ENCODE measurements at places on chromosomes 11 and 22.

DNA sequence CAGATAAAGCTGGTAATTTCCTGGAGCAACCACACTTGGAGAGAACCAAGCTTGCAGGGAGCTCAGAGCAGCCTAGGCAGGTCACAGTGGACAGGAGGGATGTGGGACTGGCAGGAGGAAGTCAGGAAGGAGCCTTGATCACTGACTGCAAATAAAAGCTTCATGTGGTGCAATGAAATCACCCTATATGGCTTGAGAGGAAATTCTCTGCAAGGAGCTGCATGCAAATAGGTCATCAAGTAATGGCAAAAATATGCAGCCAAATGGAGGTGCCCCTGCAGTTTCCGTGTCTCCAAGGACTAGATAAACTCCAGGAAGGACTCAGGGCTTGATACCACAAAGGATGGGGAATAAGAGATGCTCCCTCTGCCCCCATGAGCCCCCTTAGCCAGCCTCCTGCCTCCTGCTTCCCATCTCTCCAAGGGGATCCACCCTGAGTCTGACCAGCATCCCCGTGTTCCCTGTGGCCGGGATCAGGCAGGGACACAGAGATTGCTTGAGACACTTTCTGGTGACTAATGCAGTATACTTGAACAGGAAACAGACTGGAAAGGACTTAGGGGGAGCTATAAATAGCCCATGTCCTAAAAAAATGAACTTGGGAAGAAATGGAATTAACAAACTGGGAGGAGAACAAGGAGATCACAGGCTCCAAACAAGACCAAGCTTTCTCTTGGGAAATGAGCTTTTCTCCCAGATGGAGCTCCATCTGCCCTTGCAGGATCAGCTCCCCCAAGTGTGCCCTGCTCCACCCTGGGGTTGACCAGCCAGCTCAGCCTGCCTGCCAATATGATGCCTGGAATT is 23.9 kb upstream of the MICAL2 start:
- DNase-seq: no peak

DNA sequence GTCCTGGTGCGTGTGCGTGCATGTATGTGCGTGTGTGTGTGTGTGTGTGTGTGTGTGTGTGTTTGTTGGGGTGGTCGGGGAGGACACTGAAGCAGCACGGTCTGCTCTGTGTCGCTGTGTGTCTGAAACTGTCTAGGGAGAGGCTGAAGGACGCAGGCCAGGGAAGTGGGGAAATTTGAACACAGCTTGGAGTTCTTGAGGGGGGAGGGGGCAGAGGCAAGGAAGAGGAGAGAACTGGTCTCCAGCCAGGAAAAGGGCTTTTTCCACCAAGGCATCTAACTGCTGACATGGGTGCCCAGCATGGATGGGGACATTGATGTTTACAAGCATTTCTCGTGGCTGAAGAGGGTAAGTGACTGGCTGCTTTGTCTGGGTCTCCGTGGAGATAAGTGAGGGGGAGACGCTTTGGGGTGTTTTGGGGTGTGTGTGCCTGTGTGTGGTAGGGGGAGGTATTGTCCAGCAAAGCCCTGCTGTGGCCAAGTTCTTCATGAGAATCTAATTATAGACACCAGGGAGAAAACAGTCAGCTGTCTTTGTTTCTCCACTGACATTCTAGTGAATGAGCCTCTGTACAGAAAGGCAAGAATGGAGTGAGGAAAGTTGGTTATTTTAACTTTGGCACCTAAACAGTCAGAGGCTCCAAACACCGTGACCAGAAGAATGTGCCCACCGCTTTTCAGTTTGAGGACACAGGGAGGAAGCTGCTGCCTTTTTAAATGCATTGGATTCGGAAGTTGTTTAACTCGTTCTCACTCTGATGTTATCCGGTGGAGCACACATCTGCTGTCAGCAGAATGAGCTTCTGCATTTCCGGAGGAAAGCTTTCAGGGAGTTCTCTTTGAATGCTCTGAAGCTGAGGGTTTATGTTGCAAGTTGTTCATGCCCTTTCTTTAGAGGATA is 63.7 kb downstream of the PPFIBP2 start:
- peak; percentile 15 for DNase-seq

DNA sequence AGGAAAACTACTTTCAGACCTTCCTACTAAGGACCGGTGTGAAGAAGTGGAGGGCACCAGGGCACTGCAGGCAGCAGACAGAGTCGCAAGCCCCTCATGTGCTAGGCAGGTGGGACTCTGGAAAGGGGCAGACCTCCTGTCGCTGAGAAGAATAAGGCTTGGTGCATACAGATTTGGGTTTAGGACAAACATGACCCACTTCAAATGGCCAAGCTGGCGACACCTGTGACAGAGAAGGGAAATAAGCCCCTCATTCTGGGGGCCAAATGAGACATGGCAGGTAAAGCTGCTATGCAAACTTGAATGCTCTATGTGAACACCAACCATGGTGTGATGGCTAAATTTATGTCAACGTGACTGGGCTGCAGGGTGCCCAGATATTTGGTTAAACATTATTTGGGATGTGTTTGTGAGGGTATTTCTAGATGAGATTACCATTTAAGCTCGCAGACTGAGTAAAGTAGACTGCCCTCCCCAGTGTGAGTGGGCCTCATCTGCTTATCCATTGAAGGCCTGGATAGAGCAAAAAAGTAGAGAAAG is 112.4 kb upstream of the PITPNB start:
- DNase-seq: no peak

DNA sequence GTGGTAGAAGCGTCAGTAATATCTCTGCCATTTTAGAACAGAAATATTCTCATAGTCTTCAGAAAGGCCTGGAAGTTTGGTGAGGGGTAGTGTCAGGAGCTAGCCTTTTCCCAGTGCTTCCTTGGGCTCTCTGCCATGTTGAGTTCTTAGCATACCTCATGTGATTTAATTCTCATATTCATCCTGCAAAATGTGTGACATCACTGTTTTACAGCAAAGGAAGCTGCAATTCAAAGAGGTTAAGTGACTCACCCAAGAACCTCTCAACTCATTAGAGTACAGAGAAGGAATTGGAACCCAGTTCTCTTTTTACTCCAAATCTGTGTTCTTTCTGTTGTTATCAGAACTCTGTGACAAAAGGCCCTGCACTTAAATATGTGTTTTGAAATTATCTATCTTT is 72.1 kb downstream of the RNF169 start:
- DNase-seq: no peak
